T-helper 17 cell (primary cell): ENCODE measurements at places on chromosomes 16 and 17. TPM values are rescaled to one million over a fixed set of nuclear protein-coding genes. Genes with fewer than 3 reads are reported as not detected.

Gene PTGES3L
- total RNA-seq = not detected

Gene WFIKKN2
- total RNA-seq = not detected

Gene HBM
- not detected for total RNA-seq

Gene MILR1
- total RNA-seq = 1.0 TPM

Gene CACNG3
- not detected for total RNA-seq

Gene ARL6IP1
- total RNA-seq = 99.5 TPM

Gene DNASE1
- 19.6 TPM for total RNA-seq

Gene SEPTIN12
- total RNA-seq = not detected

Gene CACNG1
- not detected for total RNA-seq

Gene IGSF6
- total RNA-seq = 0.39 TPM

Gene BTBD17
- not detected for total RNA-seq

Gene PRCD
- not detected for total RNA-seq
